ENCODE measurements at places on chromosomes 12 and 14. TPM values are rescaled to one million over a fixed set of nuclear protein-coding genes. Genes with fewer than 3 reads are reported as not detected.

DNA sequence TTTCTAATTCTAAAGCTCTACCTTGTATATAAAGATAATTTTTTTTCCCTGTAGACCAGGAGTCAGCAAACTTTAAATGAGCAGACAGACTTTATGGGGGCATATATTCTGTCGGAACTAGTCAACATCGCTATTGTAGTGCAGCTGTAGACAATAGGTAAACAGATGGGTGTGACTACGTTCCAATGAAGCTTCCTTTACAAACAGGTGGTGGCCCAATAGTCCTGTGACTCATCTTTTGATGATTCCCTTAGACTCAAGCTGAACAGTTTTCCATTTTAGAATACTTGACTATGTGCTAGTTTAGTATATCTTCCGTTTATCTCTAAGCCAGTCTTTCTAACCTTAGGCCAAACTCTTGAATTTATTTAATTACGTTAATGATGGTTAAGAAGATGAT lies 16.3 kb downstream of the MUCL1 start:
- no peak for DNase-seq

- peak; percentile 31 for DNase-seq
Observed at GRCh38 chr12:7645395-7646177, 20.1 kb downstream of the APOBEC1 start.

DNA sequence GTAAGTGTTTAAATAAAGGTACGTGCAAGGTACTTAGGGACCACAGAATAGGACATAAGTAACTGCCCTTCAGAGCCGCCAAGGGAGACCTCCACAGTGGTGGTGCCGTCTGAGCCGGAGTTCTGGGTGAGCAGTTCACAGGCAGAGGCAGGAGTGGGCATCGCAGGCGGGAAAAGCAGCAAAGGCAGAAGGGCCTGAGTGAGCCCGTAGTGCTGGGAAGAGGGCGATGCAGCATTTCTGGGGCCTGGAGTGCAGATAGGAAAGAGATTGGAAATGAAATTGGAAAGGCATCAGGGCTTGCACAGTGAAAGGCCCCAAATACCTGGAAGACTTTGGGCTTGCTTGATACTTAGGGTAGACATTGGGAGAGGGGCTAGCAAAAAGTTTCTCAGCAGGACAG lies 32.9 kb downstream of the EVL start:
- DNase-seq: no peak

- peak; percentile 5 for DNase-seq
Observed at GRCh38 chr12:63064080-63064479, 86.9 kb downstream of the AVPR1A start.

- DNase-seq: no peak
Observed at GRCh38 chr14:95389471-95390011, 69.8 kb upstream of the CLMN start.

GRCh38 chr14:57501039-57501557 lies 7.4 kb upstream of the CCDC198 start:
- DNase-seq: no peak

DNA sequence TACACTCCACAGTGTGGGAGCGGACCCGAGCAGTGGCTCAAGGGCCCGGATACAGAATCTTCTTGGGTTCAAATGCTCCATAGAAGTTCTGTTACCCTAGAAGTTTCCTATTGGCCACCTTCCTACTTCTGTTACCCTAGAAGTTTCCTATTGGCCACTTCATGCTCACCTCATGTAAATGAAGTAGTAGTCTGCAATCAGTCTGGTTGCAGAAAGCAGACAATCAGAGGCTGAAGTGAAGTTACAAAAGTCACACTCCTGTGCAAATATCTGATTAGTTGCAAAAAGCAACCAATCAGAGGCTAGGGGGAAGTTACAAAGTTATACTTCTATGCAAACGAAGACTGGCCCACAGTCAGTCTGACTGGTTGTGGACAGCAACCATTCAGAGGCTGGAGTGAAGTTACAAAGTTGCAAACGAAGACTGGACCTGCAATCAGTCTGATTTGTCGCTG lies 77.8 kb upstream of the CPNE8 start:
- DNase-seq: peak; percentile 65

Gene RFLNA
- total RNA-seq: 1.7 TPM

GRCh38 chr14:28765831-28766468 lies 637 bp upstream of the FOXG1 start:
- DNase-seq: no peak

GRCh38 chr12:132355742-132356681 lies 26.6 kb upstream of the GALNT9 start:
- no peak for DNase-seq

Gene AKAP3
- total RNA-seq: 2.3 TPM

- DNase-seq: no peak
Observed at GRCh38 chr12:19209661-19210060, 80.1 kb downstream of the PLEKHA5 start.

DNA sequence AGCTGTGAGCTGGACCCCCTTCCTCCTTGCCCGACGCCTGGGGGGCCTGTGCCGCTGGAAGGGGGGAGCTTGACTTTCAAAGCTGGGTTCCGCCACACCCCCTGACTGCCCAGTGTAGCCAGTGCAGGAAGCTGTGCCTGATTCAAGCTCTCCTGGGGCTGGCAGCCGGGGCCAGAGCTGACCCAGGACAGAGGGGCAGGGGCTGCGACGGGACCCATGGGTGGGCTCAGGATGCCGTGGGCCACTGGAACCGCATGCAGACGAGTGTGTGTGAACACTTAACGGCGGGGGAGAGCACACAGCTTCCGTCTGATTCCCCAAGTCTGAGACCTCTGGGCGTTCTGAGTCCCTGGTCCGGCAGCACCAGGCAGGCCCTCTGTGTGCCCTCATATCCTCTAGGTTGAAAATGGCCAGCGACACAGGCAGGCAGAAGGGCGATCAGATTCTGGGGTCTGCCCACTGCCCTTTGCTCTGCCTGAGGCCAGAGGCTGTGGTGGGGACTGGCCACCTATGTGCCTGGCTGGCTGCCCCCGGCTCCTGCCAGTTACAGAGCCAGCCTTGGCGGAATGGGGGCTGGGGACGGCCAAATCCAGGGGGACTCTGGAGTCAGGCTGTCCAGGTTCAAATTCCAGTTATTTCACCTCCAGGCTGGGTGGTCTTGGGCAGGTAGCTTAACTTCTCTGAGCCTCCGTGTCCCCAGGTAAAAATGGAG lies 54.0 kb downstream of the CYP46A1 start:
- no peak for DNase-seq

DNA sequence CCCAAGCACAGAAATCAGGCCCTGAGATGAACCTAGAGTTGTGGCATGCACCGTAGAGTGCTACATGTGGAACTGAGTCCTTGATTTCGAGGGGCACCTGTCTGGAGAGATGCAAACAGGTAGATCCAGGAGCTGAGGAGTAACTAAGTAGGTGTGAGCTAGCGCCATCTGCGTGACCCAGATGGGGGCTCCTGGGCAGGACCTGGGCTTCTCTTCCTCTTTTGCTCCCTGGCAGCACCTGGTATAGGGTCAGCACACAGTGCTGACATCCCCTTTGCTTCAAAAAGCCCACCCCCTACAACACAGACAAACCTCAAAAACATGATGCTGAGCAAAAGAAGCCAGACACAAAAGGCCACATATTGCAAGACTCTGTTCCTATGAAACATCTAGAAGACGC lies 65.8 kb downstream of the PITPNM2 start:
- DNase-seq: no peak

GRCh38 chr12:98456576-98457573 lies 58.5 kb upstream of the TMPO start:
- DNase-seq: peak; percentile 60

- DNase-seq: peak; percentile 29
Observed at GRCh38 chr12:48542300-48542928, 17.0 kb downstream of the OR8S1 start.

GRCh38 chr12:111393700-111394300 lies 11.9 kb upstream of the SH2B3 start:
- no peak for DNase-seq

- no peak for DNase-seq
Observed at GRCh38 chr12:111653596-111653995, 32.2 kb downstream of the BRAP start.

- DNase-seq: no peak
Observed at GRCh38 chr12:52126050-52126604, 46.6 kb downstream of the SMIM41 start.

DNA sequence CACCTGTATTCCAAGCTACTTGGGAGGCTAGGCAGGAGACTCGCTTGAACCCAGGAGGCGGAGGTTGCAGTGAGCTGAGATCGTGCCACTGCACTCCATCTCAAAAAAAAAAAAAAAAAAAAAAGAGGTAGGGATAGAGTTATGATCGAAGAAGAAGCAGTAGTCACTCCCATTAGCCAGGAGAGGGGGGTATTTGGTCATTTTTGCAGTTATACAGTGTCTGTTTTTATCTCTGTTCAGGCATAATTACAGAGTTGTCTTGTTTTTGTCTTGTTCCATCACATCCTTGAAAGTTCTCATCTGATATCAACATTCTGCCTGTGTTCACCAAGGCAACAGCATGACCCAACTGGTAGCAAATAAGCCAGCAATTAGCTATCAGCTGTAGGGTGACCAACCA lies 98.5 kb upstream of the TMPO start:
- peak; percentile 42 for DNase-seq

DNA sequence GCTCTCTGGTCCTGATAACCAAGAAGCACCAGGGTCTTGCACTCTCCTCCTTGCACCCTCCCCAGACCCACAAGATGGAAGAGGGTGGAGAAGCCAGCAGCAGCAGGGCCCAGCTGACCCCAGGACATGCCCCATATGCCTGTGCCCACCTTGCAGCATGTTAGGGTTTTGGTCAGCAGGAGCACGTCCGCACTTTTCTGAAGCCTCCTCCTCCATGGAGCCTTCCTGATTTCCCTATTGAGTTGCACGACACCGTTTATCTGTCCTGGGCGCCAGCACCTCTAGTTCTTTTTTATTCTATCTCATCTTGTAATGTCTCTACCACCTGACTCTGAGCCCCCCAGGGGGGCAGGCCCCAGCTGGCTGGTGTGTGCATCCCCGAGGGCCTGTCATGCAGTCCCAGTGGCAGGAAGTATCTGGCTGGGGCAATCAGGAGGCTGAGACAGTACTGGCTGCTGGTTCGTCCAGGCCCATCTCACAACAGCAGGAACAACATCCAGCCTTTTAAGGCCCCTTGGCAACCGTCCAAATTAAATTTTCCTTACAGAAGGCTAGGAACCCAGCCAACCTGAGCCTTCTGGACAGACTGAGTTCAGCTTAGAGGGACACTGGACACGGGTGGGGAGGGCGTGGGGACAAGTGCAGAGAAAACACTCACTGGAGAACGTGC lies 39.6 kb downstream of the CCDC85C start:
- DNase-seq: peak; percentile 42

Gene TAMALIN
- total RNA-seq: 0.20 TPM

GRCh38 chr14:96756745-96757144 lies 40.4 kb upstream of the VRK1 start:
- DNase-seq: no peak
